Neural crest cell (in vitro differentiated cells): ENCODE measurements at places on chromosomes 1 and 21. TPM values are rescaled to one million over a fixed set of nuclear protein-coding genes. Genes with fewer than 3 reads are reported as not detected.

GRCh38 chr1:94804442-94804837, 15.7 kb upstream of the SLC44A3 start:
- H3K4me1 ChIP-seq, result peaks cover 62% of the 10 kb centered on the region
- DNase-seq, result no peak
- H3K27ac ChIP-seq, result no peak overlapping the region
- no peaks in the 10 kb centered on the region for H3K36me3 ChIP-seq
- no peak overlapping the region for H3K4me3 ChIP-seq
- H3K27me3 ChIP-seq, result no peaks in the 10 kb centered on the region

GRCh38 chr1:83996621-83997020, 2.3 kb downstream of the TTLL7 start:
- H3K36me3 ChIP-seq, result no peaks in the 10 kb centered on the region
- no peak overlapping the region for H3K27ac ChIP-seq
- peaks cover 22% of the 10 kb centered on the region for H3K27me3 ChIP-seq
- peak overlapping the region; percentile 13 for H3K4me3 ChIP-seq
- peaks cover 11% of the 10 kb centered on the region for H3K4me1 ChIP-seq

GRCh38 chr1:185063719-185064118, 18.4 kb downstream of the RNF2 start:
- no peak for DNase-seq
- peaks cover 45% of the 10 kb centered on the region for H3K36me3 ChIP-seq
- no peaks in the 10 kb centered on the region for H3K27me3 ChIP-seq
- peaks cover 4% of the 10 kb centered on the region for H3K4me1 ChIP-seq

GRCh38 chr1:172990598-172991215, 60.0 kb downstream of the TNFSF18 start:
- no peaks in the 10 kb centered on the region for H3K4me1 ChIP-seq
- no peak overlapping the region for H3K4me3 ChIP-seq
- no peak for DNase-seq
- H3K27ac ChIP-seq, result no peak overlapping the region
- no peaks in the 10 kb centered on the region for H3K27me3 ChIP-seq
- no peaks in the 10 kb centered on the region for H3K36me3 ChIP-seq

DNA sequence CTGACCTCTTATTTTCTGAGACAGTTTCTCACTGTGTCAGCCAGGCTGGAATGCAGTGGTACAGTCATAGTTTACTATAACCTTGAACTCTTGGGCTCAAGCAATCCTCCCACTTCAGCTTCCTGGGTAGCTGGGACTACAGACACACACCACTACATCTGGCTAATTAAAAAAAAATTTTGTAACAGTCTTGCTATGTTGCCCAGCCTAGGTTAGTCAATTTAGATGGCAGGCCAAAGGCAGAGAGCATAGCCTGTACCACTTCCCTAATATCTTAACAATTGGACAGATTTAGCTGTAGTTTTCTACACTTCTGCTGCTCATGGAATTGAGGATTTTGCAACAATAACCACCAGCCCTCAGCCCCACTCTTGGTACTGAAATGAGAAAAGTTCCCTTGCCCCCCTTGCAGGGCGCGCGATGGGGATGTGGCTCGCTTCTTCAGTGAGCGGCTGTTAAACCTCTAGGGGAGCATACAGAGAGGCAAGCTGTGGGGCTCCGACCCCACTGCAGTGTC, 34.9 kb upstream of the PTGFRN start:
- H3K27me3 ChIP-seq, result no peaks in the 10 kb centered on the region
- H3K27ac ChIP-seq, result no peak overlapping the region
- H3K4me1 ChIP-seq, result peaks cover 13% of the 10 kb centered on the region
- DNase-seq, result no peak
- H3K4me3 ChIP-seq, result no peak overlapping the region

DNA sequence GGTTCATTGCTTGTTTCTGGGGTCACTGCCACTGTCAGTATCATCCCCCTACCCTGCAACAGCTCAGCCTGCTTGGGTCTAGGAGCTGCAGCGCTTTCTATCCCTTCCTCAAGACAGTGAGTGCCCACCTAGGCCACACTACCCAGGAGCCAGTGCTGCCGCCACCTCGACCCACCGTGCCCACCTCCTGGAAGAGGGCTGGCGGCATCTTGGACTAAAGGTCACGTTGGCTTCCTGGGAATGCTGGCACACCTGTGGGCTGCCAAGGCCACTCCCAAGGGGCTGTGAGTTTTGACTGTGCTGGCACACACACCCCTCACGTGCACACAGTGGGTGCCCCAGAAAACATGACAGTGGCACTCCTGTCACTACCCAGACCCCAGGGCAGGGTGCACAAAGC, 22.1 kb downstream of the CRYAA start:
- H3K27ac ChIP-seq, result no peak overlapping the region
- peaks cover 13% of the 10 kb centered on the region for H3K27me3 ChIP-seq
- H3K36me3 ChIP-seq, result no peaks in the 10 kb centered on the region
- no peak for DNase-seq
- H3K4me3 ChIP-seq, result no peak overlapping the region

- no peak overlapping the region for H3K4me3 ChIP-seq
- no peaks in the 10 kb centered on the region for H3K36me3 ChIP-seq
- no peaks in the 10 kb centered on the region for H3K4me1 ChIP-seq
- H3K27ac ChIP-seq, result no peak overlapping the region
- DNase-seq, result no peak
These were observed 111.9 kb upstream of the TENT5C start for GRCh38 chr1:117493906-117494305.

DNA sequence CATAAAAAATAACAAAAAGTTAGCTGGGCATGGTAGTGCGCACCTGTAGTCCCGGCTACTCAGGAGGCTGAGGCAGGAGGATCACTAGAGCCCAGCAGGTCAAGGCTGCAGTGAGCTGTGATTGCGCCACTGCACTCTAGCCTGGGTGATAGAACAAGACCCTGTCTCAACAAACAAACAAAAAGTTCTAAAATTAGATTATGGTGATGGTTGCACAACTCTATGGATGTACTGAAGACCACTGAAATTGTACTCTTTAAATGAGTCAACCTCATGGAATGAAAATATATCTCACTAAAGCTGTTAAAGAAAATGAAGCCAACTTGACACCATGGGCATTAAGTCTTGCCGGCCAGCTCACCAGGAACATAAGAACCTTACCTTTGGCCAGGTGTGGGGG, 9.1 kb downstream of the MRAP start:
- no peaks in the 10 kb centered on the region for H3K27me3 ChIP-seq
- H3K4me1 ChIP-seq, result peaks cover 16% of the 10 kb centered on the region
- peaks cover 5% of the 10 kb centered on the region for H3K36me3 ChIP-seq
- H3K27ac ChIP-seq, result no peak overlapping the region

DNA sequence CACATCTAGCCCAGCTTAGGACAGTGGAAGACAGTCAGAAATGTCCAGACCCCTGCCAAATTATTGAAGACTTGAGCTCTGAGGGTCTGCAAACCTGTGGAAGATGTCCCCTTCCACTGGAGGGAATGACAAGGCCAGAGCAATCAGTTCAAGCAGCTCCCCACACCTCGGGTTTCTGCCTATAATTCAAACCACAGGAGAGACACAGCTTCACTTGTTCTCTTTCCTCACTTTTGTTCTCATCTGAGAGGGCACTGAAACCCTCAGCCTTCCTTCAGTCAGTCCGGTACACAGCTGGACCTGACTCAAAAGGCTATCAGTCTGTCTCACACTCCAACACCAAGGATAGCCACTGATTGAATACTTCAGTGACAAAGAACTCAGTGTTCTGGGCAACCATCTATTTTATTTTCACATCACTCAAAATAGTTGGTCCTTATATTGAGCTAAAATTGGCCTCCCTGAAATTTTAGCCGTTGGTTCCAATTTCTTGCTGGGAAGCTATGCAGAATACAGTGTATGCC, 70.1 kb downstream of the TENT5C start:
- no peak for DNase-seq
- no peak overlapping the region for H3K4me3 ChIP-seq
- H3K27ac ChIP-seq, result peak overlapping the region; percentile 43
- no peaks in the 10 kb centered on the region for H3K36me3 ChIP-seq
- no peaks in the 10 kb centered on the region for H3K27me3 ChIP-seq

- DNase-seq, result no peak
- no peak overlapping the region for H3K27ac ChIP-seq
- peaks cover 48% of the 10 kb centered on the region for H3K27me3 ChIP-seq
- H3K4me1 ChIP-seq, result no peaks in the 10 kb centered on the region
- H3K36me3 ChIP-seq, result no peaks in the 10 kb centered on the region
These were observed 10.7 kb upstream of the SLAMF8 start for GRCh38 chr1:159815926-159816325.

- peaks cover 33% of the 10 kb centered on the region for H3K27me3 ChIP-seq
- no peak for DNase-seq
- H3K4me1 ChIP-seq, result no peaks in the 10 kb centered on the region
- no peaks in the 10 kb centered on the region for H3K36me3 ChIP-seq
- no peak overlapping the region for H3K4me3 ChIP-seq
- H3K27ac ChIP-seq, result no peak overlapping the region
These were observed 45.2 kb upstream of the KCNA3 start for GRCh38 chr1:110719908-110720307.

GRCh38 chr1:223831755-223832636, 13.8 kb downstream of the TP53BP2 start:
- H3K27ac ChIP-seq, result no peak overlapping the region
- H3K27me3 ChIP-seq, result no peaks in the 10 kb centered on the region
- H3K4me3 ChIP-seq, result no peak overlapping the region
- H3K4me1 ChIP-seq, result peaks cover 15% of the 10 kb centered on the region
- DNase-seq, result no peak

GRCh38 chr1:150563340-150564038, 14.3 kb downstream of the ADAMTSL4 start:
- no peak for DNase-seq
- H3K4me3 ChIP-seq, result no peak overlapping the region
- H3K27ac ChIP-seq, result peak overlapping the region; percentile 7
- peaks cover 63% of the 10 kb centered on the region for H3K4me1 ChIP-seq
- no peaks in the 10 kb centered on the region for H3K27me3 ChIP-seq

DNA sequence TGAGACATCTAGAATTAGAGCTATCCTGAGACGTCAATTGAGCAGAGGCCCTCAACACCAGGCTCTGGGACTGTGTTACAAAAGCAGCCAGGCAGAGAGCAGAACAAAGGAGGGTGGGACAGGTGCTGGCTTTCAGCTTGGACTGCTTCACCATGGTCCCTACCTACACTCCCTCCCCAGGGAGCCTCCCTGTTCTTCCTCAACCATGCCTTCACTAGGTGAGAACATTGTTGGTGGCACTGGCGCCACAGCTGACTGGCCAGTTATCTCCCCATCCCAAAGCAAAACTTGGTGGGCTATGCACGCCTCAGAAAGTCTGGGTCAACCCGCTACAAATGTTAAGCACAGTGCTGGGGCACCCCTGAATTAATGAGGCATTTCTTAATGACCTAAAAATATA, 87.8 kb downstream of the NMNAT2 start:
- no peak for DNase-seq
- H3K36me3 ChIP-seq, result no peaks in the 10 kb centered on the region

DNA sequence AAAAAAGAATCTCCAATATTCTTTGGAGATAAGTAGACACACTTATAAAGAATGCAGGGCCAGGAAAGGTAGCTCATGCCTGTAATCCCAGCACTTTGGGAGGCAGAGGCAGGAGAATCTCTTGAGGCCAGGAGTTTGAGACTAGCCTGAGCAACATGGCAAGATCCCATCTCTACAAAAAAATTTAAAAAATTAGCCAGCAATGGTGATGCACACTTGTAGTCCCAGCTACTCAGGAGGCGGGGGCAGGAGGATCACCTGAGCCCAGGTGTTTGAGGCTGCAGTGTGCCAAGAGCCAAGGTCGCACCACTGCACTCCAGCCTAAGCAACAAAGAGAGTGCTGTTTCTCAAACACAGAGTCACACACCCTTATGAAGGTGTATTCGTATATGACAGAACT, 385.0 kb downstream of the SMYD3 start:
- no peaks in the 10 kb centered on the region for H3K27me3 ChIP-seq
- H3K36me3 ChIP-seq, result no peaks in the 10 kb centered on the region
- H3K4me3 ChIP-seq, result no peak overlapping the region
- H3K27ac ChIP-seq, result no peak overlapping the region

- no peaks in the 10 kb centered on the region for H3K4me1 ChIP-seq
- peaks cover 13% of the 10 kb centered on the region for H3K27me3 ChIP-seq
- peak overlapping the region; percentile 20 for H3K27ac ChIP-seq
- no peak for DNase-seq
These were observed 6.1 kb downstream of the FAM3B start for GRCh38 chr21:41322496-41323382.

DNA sequence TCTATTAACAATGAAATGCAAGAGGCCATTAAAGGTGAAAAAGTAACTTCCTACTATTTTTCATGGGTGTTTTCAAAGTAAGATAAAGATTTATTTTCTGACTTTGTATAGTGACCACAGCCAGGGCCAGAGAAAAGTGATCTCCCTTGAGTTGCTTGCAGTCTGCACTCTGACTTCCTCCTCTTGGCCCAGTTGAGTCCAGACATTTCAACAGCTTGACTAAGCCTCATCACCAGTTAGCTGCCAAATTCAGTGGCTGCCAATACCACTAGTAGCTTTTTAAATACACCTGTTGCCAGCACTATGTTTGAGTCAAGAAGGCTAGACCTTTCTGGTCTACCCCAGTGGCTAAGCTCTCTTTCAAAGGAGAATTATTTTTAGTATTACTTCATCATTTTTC, 3.7 kb upstream of the NEK7 start:
- H3K4me1 ChIP-seq, result peaks cover 13% of the 10 kb centered on the region
- no peak overlapping the region for H3K27ac ChIP-seq
- no peak for DNase-seq
- no peaks in the 10 kb centered on the region for H3K27me3 ChIP-seq
- H3K36me3 ChIP-seq, result no peaks in the 10 kb centered on the region

GRCh38 chr1:3340548-3341235, 113.8 kb upstream of the ARHGEF16 start:
- no peak for DNase-seq
- peaks cover 29% of the 10 kb centered on the region for H3K36me3 ChIP-seq
- no peaks in the 10 kb centered on the region for H3K27me3 ChIP-seq
- peaks cover 21% of the 10 kb centered on the region for H3K4me1 ChIP-seq
- no peak overlapping the region for H3K27ac ChIP-seq
- H3K4me3 ChIP-seq, result no peak overlapping the region

- peak overlapping the region; percentile 69 for H3K27ac ChIP-seq
- H3K4me1 ChIP-seq, result peaks cover 9% of the 10 kb centered on the region
These were observed 27.5 kb downstream of the RNF19B start for GRCh38 chr1:32937061-32937460.

Gene IL19
- not detected in 2 replicates for total RNA-seq

Gene HES4
- 35.7 and 38.0 TPM in 2 replicates for total RNA-seq

Gene FMOD
- 0.35 and 0.39 TPM in 2 replicates for total RNA-seq

Gene CFHR1
- 0.56 TPM in 1 of 2 replicates, not detected in the other for total RNA-seq

Gene KRTAP11-1
- total RNA-seq, result not detected in 2 replicates

Gene S100A3
- total RNA-seq, result not detected in 2 replicates

Gene PAX7
- 10.2 and 10.9 TPM in 2 replicates for total RNA-seq

Gene MPL
- not detected in 2 replicates for total RNA-seq

Gene SLC6A17
- 0.14 TPM in 1 of 2 replicates, not detected in the other for total RNA-seq

Gene CTH
- 11.3 and 12.4 TPM in 2 replicates for total RNA-seq

Gene LINGO4
- total RNA-seq, result not detected in 2 replicates

Gene C1QB
- not detected in 2 replicates for total RNA-seq

Gene REG4
- not detected in 2 replicates for total RNA-seq

Gene SUSD4
- total RNA-seq, result 0.20 and 0.56 TPM in 2 replicates
